Stimulated activated CD4-positive, alpha-beta T cell treated with anti-CD3 and anti-CD28 coated beads, TNF-alpha, amount 100 ng/mL, for 24 hours (primary cell): ENCODE measurements at places on chromosomes 7 and 10.
A peak's percentile ranks its signal among the peaks of the same experiment; 100 is the strongest.

DNA sequence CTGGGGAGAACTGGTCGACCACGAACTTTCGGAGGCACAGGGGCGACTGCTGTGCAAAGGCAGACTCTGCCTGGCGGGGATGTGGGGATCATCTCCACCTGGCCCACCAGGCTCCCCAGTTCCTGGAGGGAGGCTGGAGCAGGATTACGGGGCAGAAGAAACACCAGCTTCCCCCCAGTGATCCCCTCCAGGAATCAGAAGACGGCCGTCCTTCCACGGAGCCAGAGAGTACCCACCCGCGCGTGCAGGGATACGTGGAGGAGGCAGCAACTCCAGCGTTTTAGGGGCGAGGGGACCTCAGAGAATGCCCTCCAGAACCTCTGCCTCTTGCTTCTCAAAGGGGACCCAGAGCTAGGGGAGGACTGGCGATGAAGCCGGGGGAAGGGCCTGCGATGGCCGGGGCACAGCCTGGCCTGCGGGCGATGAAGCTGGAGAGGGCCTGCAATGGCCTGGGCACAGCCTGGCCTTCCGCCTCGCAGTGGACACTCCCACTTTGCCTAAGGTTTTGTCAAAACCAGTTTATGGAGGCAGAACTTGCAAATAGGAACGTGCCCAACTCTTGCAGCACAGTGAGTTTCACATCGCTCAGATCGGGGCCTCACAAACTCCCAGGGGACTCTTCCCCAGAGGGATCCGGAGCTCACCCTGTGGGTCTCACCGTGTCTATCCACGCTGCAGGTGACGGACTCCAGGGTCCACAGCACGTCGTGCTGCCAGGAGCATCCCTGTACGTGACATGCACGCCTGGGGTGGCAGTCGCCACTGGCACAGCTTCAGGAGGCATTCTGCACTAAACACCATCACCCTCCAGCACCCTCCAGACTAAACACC lies 77.9 kb upstream of the PDGFA start:
- no peak for DNase-seq

- no peak for DNase-seq
These were observed 44.9 kb upstream of the FAM171A1 start for GRCh38 chr10:15416034-15416433.

DNA sequence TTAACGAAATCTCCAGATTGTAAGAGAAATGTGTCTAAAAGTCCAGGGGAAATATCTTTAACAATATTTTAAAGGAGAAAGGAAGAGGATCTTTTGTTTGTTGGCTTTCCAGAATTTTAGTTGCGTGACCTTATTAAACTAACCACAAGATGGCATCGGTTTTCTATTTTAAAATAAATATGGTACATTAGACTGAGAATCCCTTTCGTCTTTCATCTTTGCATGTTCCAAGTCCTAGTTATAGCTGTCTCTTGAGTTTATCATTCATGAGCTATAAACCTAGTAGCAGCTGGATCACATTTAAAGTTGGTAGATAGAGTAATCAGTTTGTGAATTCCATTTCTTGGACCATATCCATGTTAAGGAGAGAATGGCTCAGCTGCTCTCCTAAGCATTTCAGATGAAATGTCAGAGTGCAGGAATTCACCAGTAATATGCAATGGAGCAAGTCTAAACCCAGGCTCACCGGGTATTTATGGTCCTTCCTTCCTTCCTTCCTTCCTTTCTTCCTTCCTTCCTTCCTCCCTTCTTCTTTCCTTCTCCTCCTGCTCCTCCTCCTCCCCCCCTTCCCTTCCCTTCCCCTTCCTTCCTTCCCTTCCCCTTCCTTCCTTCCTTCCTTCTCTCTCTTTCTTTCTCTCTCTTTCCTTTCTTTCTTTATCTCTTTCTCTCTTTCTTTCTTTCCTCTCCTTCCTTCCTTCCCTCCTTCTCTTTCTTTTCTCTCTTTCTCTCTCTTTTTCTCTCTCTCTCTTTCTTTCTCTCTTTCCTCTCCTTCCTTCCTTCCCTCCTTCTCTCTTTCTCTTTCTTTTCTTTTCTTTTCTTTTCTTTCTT lies 57.8 kb upstream of the RAB18 start:
- DNase-seq: no peak

DNA sequence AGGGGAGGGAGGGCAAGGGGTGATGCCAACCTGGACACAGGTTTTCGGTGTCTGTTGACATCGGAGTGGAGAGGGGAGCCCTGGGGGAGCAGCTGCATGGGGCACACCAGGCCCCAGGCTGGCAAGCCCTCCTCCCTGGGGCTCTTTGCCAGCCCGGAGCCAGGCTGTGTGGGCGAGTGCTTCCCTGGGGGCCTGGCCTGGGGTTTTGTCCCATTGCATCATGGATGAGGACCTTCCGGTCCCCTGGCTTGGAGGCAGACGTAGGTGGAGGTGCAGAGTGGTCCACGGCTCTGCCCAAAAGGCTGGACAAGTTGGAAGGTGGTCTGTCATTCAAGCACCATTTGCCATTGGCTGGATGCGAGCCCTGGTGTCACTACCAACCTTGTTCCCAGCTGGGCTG lies 34.8 kb downstream of the ZMIZ1 start:
- DNase-seq: no peak

GRCh38 chr7:122413339-122413738 lies 108.8 kb upstream of the FEZF1 start:
- DNase-seq: no peak

DNA sequence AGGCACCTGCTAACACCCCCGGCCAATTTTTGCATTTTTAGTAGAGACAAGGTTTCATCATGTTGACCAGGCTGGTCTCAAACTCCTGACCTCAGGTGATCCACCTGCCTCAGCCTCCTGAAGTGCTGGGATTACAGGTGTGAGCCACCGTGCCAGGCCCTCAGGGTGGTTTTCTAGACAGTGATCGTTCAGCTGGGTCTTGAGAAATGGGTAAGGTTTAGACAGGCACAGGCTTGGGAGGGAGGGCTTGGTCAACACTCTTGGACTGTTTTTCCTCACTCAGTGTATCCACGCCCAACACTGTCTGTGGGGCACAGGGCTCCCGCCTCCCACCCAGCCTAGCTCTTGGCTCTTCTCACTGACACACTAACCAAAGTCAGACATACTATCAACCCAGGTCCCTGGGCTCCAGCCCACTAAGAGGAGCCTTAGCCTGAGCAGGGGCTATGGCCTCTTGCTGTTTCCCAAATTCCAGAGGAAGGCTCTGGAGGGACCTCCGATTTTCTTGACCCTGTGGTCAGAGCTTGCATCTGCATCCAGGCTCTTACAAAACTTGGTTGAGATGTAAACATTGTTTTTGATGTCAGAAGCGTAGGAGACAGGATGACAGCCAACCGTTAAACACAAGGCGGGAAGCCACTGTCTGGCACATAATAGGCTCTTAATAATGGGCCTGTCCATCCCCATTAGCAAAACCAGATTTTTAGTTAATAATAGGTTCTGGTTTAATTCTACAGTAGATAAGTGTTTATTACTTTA lies 143.9 kb downstream of the PRKAG2 start:
- DNase-seq: no peak

DNA sequence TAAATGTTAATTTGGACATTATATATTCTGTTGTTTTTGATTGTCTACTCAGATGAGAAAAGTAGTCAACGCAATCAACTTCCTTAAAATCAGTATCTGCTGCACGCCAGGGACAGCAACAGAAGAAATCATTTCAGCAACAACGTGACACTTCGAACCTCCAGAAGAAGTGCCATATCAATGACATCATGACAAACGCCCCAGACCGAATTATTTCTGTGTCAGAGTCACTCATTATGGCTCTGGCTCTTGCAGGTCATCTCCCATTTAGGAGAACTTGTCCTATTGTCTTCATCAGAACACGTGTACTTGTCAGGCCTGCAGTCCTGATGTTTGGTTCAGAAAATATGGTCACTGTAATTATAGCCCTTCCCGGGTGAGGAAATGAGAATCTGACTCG lies 276.3 kb downstream of the ADARB2 start:
- DNase-seq: no peak

DNA sequence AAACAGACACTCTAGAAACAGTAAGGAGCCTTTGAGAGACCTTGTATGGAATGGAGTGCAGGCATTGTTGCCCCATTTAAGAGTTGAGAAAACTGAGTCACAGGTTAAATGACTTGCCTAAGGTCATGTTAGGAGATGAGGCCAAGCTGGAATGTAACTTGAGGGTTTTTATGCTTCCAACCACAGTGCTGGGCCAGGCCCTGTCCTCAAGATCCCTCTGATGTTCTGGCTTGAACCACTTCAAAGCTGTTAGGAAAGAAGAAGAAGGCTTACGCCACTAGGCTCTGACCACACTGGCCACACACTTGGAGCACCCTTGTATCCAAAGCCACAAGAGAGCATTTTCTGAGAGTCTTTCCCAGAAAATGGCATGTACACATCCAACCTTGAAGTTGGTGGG lies 42.7 kb downstream of the PLAU start:
- no peak for DNase-seq

- peak; percentile 4 for DNase-seq
These were observed 94.7 kb upstream of the ZMIZ1 start for GRCh38 chr10:78973901-78974616.

DNA sequence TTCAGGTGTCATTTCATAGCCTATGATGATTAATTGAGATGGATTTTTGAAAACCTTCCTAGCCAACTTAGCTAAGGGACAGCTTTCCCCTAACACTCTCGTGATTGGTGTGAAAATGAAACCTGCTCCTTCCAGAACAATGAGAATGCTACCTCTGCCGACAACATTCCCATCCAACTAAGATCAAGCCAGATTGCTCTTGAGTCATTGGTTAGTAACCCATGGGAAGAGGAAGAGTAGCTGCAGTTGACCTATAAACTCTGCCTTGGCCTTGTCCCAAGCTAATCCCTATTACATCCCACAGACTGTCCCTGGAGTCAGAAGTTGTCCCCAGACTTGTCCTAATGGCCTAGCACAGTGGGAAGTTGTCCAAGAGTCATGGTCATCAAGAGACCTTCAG lies 80.5 kb upstream of the SVIL start:
- DNase-seq: no peak

- no peak for DNase-seq
These were observed 47.2 kb downstream of the DNAJC12 start for GRCh38 chr10:67790534-67791408.

- no peak for DNase-seq
These were observed 271.7 kb downstream of the TRIL start for GRCh38 chr7:28686418-28686800.

DNA sequence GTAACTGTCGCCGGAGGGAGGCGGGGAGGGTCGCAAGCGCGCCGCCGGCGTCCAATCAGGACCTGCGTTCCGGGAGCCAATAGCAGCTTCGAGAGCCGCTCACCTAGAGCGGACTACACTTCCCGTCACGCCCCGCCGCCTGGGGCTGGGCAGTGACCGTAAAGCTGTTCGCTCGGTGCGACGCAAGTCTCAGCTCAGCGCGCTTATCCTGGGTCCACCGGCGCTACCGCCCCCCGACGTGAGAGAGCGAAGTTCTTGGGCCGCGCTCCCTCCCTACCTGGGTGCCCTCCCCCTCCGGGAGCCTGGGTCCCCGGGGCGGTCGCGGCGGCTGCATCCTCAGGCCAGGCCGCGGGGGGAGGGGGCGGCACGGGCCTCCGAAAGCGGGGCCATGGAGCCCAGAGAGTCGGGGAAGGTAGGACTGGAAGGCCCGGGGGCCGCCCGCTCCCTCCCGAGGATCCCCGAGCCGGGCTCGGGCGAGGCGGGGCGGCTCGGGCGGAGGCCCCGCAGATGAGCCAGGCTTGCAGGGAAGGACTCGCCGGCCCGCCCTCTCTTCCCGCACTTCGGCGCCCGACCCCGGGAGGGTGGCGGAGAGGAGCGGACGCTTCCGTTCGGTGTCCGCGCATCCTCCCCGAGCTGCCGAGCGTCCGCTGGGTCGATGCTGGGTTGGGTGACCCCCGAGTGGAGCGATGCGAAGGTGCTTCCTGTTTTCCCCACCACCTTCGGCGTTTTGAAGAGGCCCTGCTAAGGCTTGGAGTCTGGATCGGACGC lies at the start of gene ZNF862:
TSS of gene ZNF862 (plus strand) at position 152 of the 768 bp plus-strand sequence. CDS start at position 389, 237 bp downstream.
- peak; percentile 89 for DNase-seq

DNA sequence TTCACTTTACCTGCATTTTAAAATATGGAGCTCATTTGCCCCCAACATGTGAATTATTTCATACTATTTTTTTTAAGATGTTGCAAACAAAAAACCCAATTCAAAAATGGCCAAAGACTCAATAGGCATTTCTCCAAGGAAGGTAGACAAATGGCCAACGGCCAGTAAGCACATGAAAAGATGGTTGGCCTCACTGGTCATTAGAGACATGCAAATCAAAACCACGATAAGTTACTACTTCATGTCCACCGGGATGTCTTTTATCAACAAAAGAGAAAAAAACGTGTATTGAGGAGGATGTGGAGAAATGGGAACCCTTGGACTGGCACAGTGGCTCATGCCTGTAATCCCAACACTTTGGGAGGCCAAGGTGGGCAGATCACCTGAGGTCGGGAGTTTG lies 3.4 kb upstream of the CTBP2 start:
- DNase-seq: no peak

- no peak for DNase-seq
These were observed 569 bp upstream of the NPTX2 start for GRCh38 chr7:98616381-98617050.
